Colonic mucosa (tissue), 4 donors: ENCODE measurements at places on chromosomes 16 and 17. TPM values are rescaled to one million over a fixed set of nuclear protein-coding genes. Genes with fewer than 3 reads are reported as not detected.

GRCh38 chr17:16013943-16014407 is 14.4 kb downstream of the TTC19 start:
- no peak overlapping the region for H3K27ac ChIP-seq
- H3K4me1 ChIP-seq: no peaks in the 10 kb centered on the region
- H3K27me3 ChIP-seq: no peaks in the 10 kb centered on the region
- DNase-seq: no peak
- no peak overlapping the region for H3K4me3 ChIP-seq

- H3K27me3 ChIP-seq: no peaks in the 10 kb centered on the region
- DNase-seq: peak; percentile 37
- peak overlapping the region; percentile 3 for H3K27ac ChIP-seq
- H3K4me3 ChIP-seq: no peak overlapping the region
Measured at GRCh38 chr17:17416007-17416399, 60.8 kb upstream of the MED9 start.

GRCh38 chr16:89536371-89536770 is 24.1 kb upstream of the RPL13 start:
- no peak overlapping the region for H3K27ac ChIP-seq
- no peaks in the 10 kb centered on the region for H3K4me1 ChIP-seq
- H3K27me3 ChIP-seq: no peaks in the 10 kb centered on the region

DNA sequence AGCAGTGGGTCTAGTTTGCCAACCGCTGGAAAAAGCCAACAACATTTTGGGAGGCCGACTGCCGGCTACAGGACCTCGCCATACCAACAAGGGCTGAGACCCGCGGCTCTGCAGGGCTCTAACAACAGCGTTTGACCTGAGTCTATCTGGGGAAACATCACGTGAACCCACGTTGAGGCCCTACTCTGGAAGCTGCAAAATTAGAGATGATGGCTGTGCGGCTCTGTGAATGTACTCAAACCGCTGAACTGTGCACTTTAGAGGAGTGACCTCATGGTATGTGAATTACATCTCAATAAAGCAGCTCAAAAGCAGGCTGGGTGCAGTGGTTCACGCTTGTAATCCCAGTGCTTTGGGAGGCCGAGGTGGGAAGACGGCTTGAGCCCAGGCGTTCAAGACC is 10.1 kb upstream of the CEP295NL start:
- no peaks in the 10 kb centered on the region for H3K36me3 ChIP-seq
- no peak overlapping the region for H3K4me3 ChIP-seq
- no peak for DNase-seq
- H3K27ac ChIP-seq: no peak overlapping the region
- no peaks in the 10 kb centered on the region for H3K4me1 ChIP-seq
- no peaks in the 10 kb centered on the region for H3K27me3 ChIP-seq

DNA sequence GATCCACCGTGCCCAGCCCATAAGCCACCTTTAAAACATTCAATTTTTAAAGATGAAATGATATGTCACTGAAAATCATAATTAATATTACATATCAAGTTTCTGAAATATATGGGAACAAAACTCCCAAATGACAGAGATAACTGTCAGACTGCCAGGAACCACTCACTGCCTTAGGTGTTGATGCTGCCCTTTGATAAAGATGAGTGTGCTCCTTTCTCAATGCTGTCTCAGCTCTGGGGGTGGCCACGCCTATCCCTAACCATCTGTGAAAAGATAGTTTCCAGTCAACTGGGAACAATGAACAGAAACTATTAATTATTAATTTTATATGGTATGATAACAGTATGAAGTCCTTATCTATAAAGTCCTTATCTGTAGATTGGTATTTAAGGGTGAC is 177.7 kb downstream of the MYO1D start:
- no peak overlapping the region for H3K4me3 ChIP-seq
- H3K27ac ChIP-seq: no peak overlapping the region
- no peak for DNase-seq
- H3K36me3 ChIP-seq: no peaks in the 10 kb centered on the region

DNA sequence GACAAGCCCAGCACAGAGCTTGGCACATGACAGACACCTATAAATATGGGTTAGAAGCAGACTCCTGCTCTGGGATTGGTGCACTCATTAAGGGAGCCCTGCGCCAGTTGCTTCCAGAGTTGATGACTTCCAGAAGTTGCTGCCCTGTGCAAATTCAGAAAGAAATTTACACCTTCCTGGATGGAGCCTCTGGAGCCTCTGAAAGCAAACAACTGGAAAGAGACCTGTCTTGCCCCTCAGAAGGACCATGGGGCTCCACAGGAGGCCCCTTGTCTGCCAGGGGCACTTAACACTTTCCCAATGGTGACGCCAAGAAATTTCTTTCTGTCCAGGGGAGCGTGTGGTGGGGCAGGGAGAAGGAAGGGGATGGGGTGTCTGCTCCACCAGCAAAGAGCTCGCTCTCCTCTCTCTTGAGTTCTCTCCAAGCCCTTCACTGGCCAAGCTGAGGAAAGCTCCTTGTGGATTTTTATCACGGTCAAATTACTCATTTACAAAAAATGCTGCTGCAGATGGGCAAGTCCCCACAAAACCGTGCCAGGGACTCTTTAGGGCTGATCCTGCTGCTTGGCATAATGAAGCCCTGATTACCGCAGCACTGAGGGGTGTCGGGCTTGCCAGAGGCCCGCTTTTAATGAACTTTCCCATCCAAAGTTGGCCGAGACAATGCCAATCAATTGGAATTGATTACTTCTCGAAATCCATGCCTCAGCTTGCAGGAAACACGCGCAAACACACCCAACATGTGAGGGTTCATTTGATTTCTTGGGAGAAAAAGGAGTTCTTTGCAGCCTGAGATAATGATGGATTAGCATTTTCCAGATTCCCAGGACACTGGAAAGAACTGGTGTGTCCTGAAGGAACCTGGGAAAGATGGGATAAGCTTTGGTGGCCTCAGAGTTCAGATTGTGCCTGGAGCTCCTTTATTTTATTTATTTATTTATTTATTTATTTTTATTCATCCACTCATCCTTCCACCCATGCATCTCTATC is 583.6 kb upstream of the CDH5 start:
- no peaks in the 10 kb centered on the region for H3K36me3 ChIP-seq
- no peaks in the 10 kb centered on the region for H3K27me3 ChIP-seq
- DNase-seq: no peak
- no peak overlapping the region for H3K4me3 ChIP-seq
- H3K27ac ChIP-seq: no peak overlapping the region

- no peaks in the 10 kb centered on the region for H3K27me3 ChIP-seq
- H3K27ac ChIP-seq: no peak overlapping the region
- DNase-seq: no peak
- no peaks in the 10 kb centered on the region for H3K4me1 ChIP-seq
- no peaks in the 10 kb centered on the region for H3K36me3 ChIP-seq
Measured at GRCh38 chr17:80418589-80418988, 3.6 kb downstream of the ENDOV start.

Gene IKZF3
- total RNA-seq: 1.8 TPM

Gene ALOX15B
- total RNA-seq: 0.56 TPM

Gene TTLL6
- total RNA-seq: 18.7 TPM

Gene INCA1
- total RNA-seq: 1.6 TPM

Gene TMEM100
- 2.8 TPM for total RNA-seq
